ENCODE measurements at places on chromosomes 1 and 21. TPM values are rescaled to one million over a fixed set of nuclear protein-coding genes. Genes with fewer than 3 reads are reported as not detected.

B3GALNT2 gene
- total RNA-seq, result 13.0 TPM

ARHGAP30 gene
- total RNA-seq, result 12.9 TPM

SPATA45 gene
- total RNA-seq, result not detected

CLDN8 gene
- total RNA-seq, result not detected

NBPF10 gene
- 1.8 TPM for total RNA-seq

GPR3 gene
- total RNA-seq, result 0.43 TPM

CR1 gene
- 1.3 TPM for total RNA-seq

S100A12 gene
- total RNA-seq, result not detected

FLAD1 gene
- total RNA-seq, result 18.5 TPM

FAM89A gene
- total RNA-seq, result 0.89 TPM

RBM11 gene
- total RNA-seq, result 1.2 TPM

STX12 gene
- total RNA-seq, result 132 TPM

GJA5 gene
- total RNA-seq, result 3.5 TPM

INSRR gene
- not detected for total RNA-seq
